Stimulated activated CD4-positive, alpha-beta T cell treated with anti-CD3 and anti-CD28 coated beads, Interleukin-1b, Interleukin-23, amount 100 ng/mL, for 24 hours (primary cell): ENCODE measurements at places on chromosomes 4 and X.

DNA sequence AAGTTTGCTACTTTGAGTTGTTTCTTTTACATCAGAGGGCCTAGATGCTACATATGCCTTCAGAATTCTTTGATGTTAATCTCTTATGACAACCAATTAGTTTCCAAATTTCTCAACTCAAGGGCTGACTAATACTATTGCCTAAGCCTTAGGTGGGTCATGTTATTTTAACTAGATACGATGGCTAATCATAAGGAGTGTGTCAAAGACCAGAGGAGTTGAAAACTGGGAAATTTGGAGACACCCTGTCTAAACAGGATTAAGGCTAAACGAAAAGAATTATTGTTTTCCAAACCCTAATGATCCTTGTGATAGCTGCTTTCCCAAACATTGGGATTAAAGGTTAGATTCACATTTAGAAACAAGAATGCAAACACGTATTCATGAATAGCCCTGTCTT, 228.5 kb downstream of the PCDH7 start:
- no peak for DNase-seq

DNA sequence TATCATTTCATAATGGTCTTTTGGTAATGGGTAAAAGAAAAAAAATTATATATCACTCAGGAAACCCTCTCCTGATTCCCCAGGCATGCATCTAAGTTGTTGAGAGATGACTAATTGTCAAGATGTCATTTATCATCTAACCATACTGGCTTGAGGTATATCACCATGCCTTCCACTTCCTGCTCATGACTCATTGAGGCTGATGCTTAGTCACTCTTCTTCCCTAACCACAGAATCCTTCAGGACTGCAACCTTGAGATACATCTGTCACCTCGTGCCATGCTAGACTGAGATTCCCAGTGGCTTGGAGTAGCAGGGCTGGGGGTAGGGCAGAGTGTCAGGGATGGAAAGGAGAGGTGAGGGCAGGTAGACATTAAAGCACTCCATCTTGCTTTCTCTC, 782.5 kb upstream of the INTU start:
- DNase-seq, result no peak

GRCh38 chrX:1397001-1397400, 5.1 kb upstream of the SLC25A6 start:
- no peak for DNase-seq

GRCh38 chr4:183504930-183505610, at the start of gene ING2:
TSS of gene ING2 (plus strand) at chr4:183505058. CDS start at chr4:183505196, 138 bp downstream.
- DNase-seq, result peak; percentile 74

DNA sequence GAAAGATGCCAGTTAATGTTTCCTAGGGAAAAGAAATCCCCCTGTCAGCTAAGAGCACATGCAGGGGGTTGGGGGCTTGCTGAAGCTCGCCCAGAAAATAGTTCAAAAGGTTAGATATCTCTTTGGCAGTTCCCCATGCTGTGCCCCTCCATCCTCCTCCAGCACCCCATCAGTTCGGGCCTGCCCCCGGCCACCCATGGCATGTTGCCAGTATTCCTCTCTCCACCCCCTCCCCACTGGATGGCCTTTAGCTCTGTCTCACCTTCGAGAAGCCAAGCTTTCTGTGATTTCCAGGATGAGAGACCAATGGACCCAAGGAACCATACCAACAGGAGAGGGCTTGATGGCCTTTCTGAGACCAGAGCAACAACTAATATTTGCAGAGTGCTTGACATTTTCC, 5.2 kb downstream of the RAB33A start:
- DNase-seq, result no peak

- no peak for DNase-seq
Observed at GRCh38 chrX:153365670-153366069, 31.7 kb downstream of the ZNF275 start.

DNA sequence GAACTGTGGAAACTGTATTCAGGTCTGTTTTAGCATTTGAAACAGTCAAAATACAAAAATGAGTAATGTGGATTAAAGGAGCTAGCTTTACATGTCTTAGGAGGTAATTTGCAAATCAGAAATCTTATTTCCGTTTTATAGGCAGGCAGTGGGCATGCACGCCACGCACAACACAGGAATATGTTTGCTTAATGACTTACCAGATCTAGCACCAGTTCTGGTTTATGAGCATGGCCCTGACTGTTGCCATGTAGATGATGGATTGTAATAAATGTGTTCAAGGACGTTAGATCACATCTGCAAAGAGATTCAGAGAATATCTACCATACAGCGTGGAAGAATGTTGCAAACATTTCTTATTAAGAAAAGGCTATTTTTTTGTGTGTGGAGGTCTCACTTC, 344.5 kb upstream of the NR3C2 start:
- DNase-seq, result no peak
